Endothelial cell (in vitro differentiated cells): ENCODE measurements at places on chromosomes 5 and 9.

- DNase-seq = no peak
Observed at GRCh38 chr5:83564069-83564749, 92.7 kb downstream of the VCAN start.

DNA sequence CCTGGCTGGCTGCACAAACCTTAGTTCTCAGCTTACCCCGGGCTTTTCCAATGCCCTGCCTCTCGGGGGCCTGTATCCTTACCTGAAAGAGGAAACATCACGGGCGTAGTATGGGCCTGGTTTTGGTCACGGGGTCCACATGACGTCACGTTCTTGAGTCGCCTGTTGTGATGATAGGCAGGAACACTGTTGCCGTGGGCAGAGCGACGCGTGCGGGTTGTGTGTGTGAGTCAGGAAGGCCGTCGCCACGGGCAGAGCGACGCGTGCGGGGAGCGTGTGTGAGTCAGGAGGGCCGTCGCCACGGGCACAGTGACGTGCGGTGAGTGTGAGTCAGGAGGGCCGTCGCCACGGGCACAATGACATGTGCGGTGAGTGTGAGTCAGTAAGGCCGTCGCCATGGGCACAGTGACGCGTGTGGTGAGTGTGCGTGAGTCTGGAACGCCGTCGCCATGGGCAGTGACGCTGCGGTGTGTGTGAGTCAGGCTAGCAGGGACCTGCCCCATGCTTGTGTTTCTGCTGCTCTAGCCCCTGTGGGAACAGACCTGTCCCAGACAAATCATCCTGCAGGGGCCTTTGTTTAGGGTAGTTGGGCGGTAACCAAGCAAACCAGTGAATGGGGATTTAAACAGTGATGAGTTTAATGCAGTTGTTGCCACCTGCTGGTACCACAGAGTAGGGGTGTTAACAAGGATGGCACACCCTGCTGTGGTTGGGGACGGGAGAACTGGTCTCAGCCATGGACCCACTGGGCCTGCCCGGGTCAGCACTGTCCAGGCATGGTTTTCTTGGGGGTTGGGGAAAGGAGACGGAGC, 19.8 kb downstream of the TRIP13 start:
- no peak for DNase-seq

- no peak for DNase-seq
Observed at GRCh38 chr9:4939118-4939561, 45.9 kb upstream of the JAK2 start.

DNA sequence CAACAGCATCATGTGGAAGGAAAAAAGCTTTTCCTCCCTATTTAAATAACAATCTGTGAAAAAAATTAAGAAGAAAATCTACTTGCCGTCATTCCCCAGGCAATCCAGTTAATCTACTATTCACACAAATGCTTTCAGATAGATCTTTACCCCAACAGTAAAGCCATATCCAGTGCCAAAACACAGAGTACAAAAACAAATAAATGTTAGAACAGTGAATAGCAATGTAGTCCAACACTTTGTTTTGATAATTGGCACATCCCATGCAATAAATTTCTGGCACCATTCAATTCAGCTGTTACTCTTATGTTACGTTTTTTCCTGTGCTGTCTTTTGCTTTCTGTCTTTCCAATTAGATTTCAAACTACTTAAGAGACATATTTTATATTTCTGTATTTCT, 2245.5 kb upstream of the WWC1 start:
- DNase-seq = no peak

DNA sequence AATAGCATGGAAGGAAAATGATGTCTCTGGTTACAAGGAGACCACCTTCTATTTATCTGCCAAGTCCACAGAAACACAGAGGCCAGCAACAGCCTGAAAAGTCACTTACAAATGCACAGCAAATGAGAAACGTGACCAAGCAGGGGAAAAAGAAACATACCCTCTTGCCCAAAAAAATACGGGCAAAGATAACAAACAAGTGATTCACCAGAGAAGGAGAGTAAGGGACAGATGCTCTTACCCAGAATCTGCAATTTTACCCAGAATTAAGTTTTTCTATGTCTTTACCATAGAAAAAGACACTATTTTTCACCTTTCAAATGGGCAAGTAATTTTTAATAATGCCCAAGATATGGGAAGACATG, 28.1 kb downstream of the CAMSAP1 start:
- no peak for DNase-seq
